ENCODE measurements at places on chromosomes 12 and 14.

- no peak for DNase-seq
These were observed 8.5 kb upstream of the SYNE3 start for GRCh38 chr14:95524706-95525512.

DNA sequence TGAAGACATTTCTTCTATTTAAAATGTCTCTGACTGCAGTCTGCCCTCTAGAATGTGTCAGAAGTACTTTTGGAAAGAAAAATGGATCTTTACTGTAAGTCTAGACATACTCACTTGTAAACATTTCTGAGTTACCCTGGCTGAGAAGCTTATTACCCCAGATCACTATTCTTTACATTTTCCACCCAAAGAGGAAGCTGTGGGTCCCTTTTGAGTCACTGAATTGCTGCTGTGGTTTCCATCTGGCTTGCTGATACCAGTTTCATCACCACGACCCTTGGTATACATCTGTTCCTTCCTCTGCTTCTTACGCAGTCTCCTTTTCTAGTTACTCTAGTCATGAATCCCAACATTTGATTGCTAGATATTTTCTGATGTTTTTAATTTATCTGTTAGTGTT lies 20.2 kb upstream of the CLEC4D start:
- no peak for DNase-seq

- DNase-seq, result no peak
These were observed 5.6 kb upstream of the IL26 start for GRCh38 chr12:68231229-68231628.

- DNase-seq, result peak; percentile 45
These were observed 669 bp downstream of the RFX4 start for GRCh38 chr12:106583242-106584103.

DNA sequence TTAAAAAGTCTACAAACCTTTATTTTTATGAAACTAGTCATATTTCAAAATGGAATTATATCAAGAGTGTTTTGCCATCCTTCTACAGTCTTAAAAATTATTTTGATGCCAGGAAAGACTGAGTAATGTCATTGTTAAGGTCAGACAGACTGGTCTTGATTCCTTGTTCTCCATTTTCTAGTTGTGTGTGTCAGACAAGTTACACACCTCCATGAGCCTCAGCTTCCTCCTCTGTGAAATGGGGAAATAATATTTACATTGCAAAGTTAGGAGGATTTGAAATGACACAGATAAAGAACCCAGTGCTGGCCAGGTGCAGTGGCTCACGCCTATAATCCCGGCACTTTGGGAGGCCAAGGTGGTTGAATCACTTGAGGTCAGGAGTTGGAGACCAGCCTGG lies 47.4 kb upstream of the ELK3 start:
- DNase-seq, result no peak

GRCh38 chr12:123119808-123120207 lies 31.1 kb downstream of the PITPNM2 start:
- no peak for DNase-seq

GRCh38 chr14:33297565-33297964 lies 358.9 kb downstream of the NPAS3 start:
- DNase-seq, result no peak

- no peak for DNase-seq
These were observed 297.7 kb downstream of the AEBP2 start for GRCh38 chr12:19737019-19737418.

- DNase-seq, result no peak
These were observed 46.3 kb upstream of the ATXN7L3B start for GRCh38 chr12:74491374-74491773.

DNA sequence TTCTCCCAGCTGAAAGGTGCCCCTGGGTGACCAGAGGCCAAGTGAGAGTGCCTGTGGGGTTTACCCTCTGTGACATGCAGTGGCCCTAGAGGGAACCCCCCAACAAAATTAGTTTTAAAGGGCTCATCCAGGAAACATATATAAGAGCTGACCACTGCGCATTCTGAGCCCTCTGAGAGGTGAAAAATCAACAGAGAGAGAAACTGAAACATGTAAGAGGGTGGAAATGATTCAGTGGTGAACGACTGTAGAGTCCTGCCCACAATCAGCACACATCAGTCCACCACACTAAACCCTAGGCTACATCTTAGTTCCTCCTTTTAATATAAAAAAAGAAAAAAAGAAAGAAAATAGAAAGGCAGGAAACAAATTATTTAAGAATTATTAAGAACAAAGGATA lies 21.0 kb upstream of the ACSM4 start:
- no peak for DNase-seq

Measured in neural crest cell (in vitro differentiated cells).